ENCODE measurements at places on chromosomes 6 and 20.

DNA sequence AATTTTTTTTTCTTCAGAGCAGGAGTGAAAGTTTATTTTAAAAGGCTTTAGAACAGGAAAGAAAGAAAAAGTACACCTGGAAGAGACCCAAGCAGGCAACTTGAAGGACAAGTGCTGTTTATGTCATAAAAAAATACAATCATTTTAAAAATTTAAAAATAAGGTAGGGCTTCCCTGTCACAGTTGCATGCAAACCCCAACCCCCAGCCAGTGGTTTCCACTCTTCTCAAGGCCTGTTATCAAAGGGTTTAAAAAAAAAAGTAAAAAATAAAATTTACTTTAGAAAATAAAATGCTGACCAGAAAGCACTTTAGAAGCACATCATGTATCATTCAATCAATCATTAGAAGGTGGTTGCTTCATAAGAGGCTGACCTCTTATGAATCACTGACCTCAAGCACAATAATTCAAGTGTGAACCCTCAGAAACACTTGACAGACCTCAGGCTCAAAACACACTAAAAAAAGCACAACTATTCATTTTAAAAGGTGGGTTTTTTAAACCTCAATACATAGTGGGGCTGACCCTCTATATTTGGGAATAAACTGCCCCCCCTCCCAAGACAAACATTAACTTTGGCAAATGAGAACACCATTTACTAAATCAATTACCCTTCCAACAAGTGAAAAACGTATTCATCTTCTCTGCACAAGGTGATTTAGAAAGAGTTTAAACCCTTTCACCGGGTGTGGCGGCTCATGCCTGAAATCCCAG lies 15.6 kb downstream of the ILRUN start:
- peak; percentile 39 for DNase-seq

- no peak for DNase-seq
Measured at GRCh38 chr6:125647391-125647790, 102.0 kb upstream of the HEY2 start.

GRCh38 chr6:36944650-36945049 lies 9.9 kb upstream of the PI16 start:
- DNase-seq, result no peak

DNA sequence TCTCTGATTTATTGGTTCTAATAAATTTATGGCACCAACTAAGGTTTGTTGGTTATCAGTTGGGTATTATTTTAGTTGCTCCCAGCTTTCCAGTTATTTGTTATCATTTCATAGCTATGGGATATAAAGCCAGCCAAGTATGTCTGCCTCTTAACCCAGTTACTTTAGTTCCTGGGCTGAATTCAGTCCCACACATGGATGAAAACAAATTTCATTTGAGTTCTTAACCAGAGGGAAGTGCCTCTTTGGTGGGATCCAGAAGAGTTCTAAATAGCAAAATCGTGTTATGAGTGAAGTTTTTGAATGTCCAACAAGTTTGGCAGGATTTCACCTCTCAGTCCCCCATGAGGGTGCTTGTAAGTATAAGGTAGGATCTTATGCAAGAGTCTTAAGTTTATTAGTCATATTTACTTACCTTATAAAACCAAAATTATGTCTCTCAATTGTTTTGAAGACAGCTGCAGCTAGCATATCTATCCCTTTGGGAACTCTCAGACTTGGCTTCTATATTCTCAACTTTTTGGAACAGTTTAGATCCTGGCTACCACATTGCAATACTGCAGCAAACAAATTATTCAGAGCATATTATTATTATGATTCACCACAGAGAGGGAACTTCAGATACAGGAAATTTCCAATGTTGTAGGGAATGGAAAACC lies 683.6 kb downstream of the BCKDHB start:
- DNase-seq, result no peak

GRCh38 chr6:92588148-92588547 lies 831.2 kb downstream of the EPHA7 start:
- no peak for DNase-seq

GRCh38 chr6:140915103-140915502 lies 1217.6 kb upstream of the GJE1 start:
- no peak for DNase-seq

- no peak for DNase-seq
Measured at GRCh38 chr6:97113170-97113569, 169.8 kb downstream of the MMS22L start.

- DNase-seq, result no peak
Measured at GRCh38 chr6:132752255-132752654, 5.4 kb downstream of the VNN2 start.

- DNase-seq, result no peak
Measured at GRCh38 chr6:3529721-3530120, 72.9 kb upstream of the SLC22A23 start.

GRCh38 chr6:132140189-132140588 lies 189.0 kb upstream of the CCN2 start:
- DNase-seq, result no peak

- no peak for DNase-seq
Measured at GRCh38 chr20:13229538-13229937, 8.5 kb downstream of the ISM1 start.

DNA sequence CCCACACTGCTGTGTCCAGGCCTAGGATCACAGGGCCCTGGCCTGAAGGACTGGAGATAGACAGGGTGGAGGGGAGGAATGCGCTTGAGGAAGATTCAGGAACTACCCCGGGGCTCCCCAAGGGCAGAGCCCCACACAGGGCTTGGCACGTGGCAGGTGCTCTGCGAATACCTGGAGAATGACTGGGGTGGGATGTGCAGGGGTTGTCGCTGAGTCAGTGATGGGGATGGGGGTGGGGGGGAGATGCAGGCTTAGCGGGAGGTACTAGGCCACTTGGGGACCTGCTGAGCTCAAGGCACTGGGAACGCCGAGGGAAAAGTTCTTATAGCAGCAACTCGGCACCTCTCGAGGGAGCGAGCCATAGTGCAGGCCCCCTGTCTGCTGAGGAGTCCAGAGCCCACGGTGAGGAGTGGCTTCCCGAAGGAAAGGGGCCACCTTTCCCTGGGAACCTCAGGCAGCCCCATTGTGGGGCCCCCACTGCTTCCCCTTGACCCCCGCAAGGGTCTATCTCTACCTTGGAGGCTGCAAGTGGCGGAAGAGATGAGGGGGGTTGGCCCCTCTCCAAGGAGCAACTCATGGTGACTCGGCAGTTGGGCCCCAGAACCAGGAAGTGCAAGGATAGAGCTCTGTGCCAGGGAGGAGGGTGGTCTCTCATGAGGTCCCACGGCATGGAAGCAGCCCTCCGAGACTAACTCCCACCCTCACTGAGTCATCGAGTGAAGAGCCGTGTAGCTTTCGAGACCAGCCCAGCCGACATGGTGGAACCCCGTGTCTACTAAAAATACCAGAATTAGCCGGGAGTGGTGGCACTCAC lies 33.1 kb downstream of the SRC start:
- peak; percentile 52 for DNase-seq

DNA sequence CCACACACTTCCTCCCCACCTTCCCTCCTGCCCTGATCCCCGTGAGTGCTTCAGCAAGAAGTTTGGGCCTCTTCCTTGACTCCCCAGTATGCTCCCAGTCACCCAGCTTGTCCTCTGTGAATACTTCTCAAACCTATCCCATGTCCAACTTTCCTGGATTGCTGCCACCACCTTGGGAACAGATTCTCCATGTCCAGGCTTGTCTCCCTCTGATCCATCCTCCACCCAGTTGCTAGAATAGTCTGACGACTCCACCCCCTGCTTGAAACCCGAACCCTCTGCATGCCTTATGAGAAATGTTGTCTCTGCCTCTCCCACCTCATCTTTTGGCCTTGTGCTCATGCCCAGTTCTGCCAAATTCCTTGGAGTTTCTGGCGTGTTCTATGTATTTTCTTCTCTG lies 108.0 kb downstream of the PPP1R14C start:
- DNase-seq, result no peak

GRCh38 chr6:169141671-169142537 lies 111.7 kb downstream of the THBS2 start:
- no peak for DNase-seq

DNA sequence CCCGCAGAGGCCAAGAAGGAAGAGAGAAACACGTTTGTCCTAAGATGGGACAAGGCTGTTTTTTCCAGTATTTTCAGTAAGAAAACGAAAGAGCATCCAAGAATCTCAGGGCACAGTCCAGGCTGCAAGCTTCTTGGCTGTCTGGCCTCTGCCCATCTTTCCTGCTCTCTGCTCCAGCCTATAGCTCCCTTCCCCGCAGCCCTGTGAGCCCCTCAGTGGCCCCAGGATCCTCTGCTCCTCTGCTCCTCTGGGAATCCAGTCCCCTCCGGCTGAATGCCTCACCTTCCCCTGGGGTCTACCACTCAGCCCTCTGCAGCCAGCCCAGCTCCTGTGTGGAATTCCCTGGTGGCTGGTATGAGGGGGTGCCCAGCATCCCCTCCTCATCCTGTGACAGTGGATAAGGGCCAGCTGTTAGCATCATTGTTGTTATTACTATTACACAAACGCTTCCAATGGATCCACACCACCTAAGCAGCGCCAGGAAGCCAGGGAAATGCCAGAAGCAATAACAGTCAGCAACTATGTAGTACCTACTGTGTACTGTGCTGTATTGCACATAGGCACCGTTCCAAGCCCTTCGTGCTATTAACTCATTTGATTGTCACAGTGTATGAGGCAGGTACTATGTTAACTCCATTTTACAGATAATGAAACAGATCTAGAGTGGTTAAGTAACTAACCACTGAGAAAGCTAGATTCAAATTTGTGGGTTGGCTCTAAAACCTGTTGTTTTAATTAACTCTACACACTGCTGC lies 60.3 kb upstream of the PTPN1 start:
- DNase-seq, result no peak

- peak; percentile 41 for DNase-seq
Measured at GRCh38 chr6:157304899-157305663, 18.2 kb downstream of the TMEM242 start.

GRCh38 chr6:44921798-44922197 lies 406.3 kb upstream of the RUNX2 start:
- DNase-seq, result no peak

- no peak for DNase-seq
Measured at GRCh38 chr20:9474835-9475415, 39.5 kb upstream of the LAMP5 start.

DNA sequence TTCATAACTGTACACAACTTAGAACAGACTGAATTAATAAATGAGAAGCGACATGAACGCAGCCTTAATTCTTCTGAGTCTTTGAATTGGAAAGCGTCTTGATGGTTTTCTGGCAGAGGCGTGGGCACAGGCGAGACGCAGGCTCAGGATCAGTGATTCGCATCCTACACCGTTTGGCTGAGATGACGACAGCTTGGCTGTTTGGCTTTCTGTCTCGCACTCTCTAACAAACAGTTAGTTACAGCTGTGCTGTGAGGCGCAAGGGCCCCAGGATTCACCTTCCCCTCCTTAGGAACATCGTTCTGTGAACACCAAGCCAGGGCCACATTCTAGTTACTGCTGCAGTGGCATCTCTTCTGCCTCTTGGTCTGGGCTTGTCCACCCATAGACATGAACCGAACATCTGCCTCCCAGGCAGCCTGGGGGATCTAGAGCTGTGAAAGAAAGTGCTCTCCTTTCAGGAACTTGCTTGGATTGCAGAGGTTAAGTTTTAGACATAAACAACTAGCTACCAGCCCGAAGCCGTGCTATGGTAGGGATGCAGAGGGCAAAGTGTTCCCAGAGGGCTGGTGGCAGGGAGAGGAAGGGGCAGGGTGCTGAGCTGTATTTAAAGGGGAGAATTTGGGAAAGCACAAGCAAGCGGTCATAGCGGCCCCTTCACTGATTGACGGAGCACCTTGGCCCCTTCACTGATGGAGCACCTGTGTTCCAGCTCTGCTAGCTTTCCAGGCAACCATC lies 49.6 kb downstream of the TCP11 start:
- DNase-seq, result no peak

DNA sequence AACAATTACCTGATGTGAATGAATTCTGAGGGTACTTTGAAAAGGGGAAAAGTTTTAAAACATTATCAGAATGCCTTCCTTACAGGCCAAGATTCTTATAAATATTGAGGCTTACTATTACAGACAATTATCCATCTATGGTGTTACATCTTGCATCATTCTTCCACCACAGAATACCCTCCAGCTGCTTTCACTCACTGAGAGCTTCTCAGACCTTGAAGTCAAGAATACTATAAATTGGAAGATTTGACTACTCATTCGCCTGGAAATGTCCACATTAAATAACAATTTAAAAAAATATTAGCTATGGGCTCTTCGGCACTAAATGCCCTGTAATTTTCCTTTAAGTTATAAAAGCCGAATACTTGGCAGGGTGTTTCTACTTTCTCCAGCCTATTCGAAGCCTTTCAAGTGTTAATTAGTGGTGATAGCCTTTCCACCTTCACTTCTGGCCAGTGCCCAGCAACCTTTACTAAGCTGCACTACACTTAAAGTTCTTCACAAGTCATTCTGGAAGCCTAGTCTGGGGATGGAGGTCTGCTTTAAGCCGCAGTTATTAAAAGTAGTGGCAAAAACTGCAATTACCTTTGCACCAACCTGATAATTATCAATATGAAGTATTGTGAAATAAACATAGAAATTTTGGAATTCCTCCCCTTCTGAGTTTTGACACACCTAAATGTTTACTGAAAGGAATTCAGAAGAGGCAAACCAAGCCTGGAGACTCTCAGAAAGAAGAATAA lies 100.9 kb downstream of the BMP5 start:
- DNase-seq, result no peak

- no peak for DNase-seq
Measured at GRCh38 chr6:27806981-27807440, 105.2 kb downstream of the OR2B2 start.

DNA sequence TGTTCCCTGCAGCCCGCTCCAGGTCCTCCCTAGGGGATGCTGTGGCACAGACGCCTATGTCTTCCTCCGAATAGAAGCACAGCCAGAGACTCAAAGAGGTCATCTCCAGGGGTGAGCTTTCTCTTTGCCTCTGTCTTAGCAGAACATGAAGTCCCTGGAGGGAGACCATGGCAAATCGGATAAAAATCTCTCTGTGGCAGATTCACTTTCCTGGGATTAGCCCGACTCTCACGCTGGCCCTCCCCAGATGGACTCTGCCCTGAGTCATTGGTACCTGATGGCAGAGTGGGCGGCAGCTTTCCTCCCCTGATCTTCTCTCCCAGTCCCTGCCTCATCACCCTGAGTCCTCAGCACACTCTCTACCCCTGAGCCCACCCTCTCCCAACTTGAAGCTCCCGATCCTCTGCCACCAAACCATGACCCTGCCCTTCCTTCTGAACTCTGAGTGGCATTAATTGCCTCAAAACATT lies 58.0 kb upstream of the CCDC167 start:
- DNase-seq, result no peak

DNA sequence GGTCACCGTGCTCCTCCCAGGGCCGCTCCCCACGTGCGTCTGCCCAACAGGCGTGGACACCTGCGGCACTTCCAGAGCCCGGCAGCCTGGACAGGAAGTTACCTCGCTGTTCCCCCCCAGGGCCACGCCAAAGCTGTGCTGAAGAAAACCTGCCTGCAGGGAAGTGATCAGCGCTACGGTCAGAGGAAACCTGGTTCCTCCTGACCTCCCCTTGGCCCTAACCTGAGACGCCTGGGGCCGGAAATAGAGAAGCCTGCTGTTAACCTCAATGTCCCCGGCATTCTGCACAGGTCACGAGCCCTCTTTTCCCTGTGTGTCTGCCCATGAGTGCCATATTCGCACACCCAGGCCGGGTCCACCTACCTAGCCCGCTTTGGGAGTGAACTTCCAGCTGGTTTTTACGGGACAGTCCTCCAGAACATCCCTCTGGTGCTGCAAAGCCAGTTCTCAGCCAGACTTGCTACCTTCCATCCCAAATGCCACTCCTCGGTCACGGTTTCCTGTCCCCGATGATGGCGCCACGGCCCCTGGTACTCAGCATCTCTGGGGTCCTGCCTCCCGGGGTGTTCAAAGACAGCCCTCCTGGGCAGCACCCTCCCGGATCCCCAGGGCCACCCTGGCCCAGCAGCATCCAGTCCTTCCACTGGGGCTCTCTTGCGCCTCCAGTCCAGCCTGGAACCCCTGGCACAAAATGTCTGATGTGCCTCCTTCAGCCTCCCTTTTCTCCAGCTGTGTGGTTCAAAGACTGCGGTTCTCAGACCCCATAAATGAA lies 12.0 kb upstream of the IRF4 start:
- DNase-seq, result no peak

Data from A172 (cell line).